ENCODE measurements at places on chromosomes 16 and 17.

- DNase-seq, result no peak
These were observed 39.0 kb downstream of the ZNF423 start for GRCh38 chr16:49816875-49817274.

- peak; percentile 32 for DNase-seq
These were observed 368.0 kb downstream of the FOXL1 start for GRCh38 chr16:86946396-86946795.

- no peak for DNase-seq
These were observed 296.6 kb downstream of the WWOX start for GRCh38 chr16:78396046-78396445.

GRCh38 chr16:88116121-88116520, 164.9 kb downstream of the BANP start:
- no peak for DNase-seq
